ENCODE measurements at places on chromosomes 16 and 17.

GRCh38 chr16:9258423-9259051 lies 167.1 kb downstream of the HAPSTR1 start:
- DNase-seq, result peak; percentile 37

- no peak for DNase-seq
Measured at GRCh38 chr17:77441940-77442339, 301.2 kb downstream of the SEC14L1 start.

DNA sequence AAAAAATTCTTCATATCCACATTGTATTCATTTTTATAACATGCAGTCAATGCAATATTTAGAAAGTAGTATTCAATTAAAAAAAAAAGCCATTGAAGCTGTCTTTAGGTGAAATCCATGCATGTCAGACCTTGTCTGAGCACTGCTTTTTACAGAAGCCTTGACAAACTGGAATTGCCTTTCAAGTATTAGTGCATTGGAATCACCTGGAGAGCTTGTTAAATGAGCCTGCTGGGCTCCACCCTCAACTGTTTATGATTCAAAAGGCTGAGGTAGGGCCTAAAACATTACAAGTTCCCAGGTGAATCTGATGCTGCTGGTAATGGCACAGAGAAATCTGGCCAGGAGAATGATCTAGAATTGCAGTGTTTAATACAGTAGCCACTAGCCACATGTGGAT lies 85.8 kb downstream of the HIC1 start:
- no peak for DNase-seq

- no peak for DNase-seq
Measured at GRCh38 chr16:67445441-67445912, 14.6 kb downstream of the HSD11B2 start.

- DNase-seq, result no peak
Measured at GRCh38 chr17:50518384-50519023, 10.3 kb downstream of the MYCBPAP start.

DNA sequence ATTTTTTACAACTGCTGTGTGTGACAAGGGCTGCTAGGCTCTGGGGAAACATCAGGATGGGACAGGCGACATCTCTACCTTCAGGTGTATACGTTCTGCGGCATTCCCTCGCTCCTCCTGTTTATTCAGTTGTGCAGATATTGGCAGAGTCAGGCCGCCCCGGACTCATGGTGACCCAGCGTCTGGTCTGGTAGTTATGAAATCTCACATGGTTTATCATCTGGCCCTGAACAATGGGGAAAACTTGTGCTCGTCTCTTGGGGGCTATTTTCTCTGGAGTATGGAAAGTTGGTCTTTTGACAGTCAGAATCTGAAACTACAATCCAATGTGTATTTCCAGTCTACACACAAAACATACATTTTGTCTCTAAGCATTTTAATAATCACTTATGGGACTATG lies 3.3 kb downstream of the MARCHF10 start:
- DNase-seq, result no peak

- DNase-seq, result no peak
Measured at GRCh38 chr16:17229766-17230165, 241.0 kb downstream of the XYLT1 start.

- no peak for DNase-seq
Measured at GRCh38 chr17:35467824-35468223, 19.3 kb upstream of the SLFN13 start.

DNA sequence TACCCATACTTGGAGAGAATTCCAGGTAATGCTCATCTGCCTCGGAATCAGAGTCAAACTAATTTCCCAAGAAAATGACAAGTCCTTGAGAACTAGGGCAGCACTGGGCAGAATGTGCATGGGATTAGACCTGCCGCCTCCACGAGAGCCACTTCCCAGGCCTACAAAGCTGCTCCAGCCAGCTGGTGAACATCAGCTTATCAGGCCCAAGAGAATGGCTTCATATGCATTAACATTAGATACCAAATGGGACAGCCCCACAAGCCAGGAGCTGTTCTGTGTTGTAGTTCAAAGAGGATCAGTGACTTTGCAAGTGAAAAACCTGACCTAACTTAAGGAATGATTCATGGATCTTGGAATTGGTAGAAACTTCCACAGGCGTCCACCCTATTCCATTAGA lies 203.3 kb downstream of the CYLD start:
- DNase-seq, result no peak

Data from HL-60 (cell line).